Breast epithelium (tissue), 4 donors: ENCODE measurements at places on chromosomes 3 and 15. TPM values are rescaled to one million over a fixed set of nuclear protein-coding genes. Genes with fewer than 3 reads are reported as not detected.

ATP13A5 gene
- 2.3 TPM for total RNA-seq

SNTN gene
- total RNA-seq: not detected

CAPN7 gene
- 91.4 TPM for total RNA-seq

TNFSF10 gene
- total RNA-seq: 37.0 TPM

GASK1A gene
- total RNA-seq: 20.5 TPM

CPNE9 gene
- not detected for total RNA-seq

ACTC1 gene
- 0.15 TPM for total RNA-seq

BLM gene
- 2.2 TPM for total RNA-seq

TLR9 gene
- 0.29 TPM for total RNA-seq

CHDH gene
- 27.9 TPM for total RNA-seq

OR5H14 gene
- total RNA-seq: not detected
